Kidney epithelial cell (primary cell): ENCODE measurements at places on chromosomes 13 and 19. TPM values are rescaled to one million over a fixed set of nuclear protein-coding genes. Genes with fewer than 3 reads are reported as not detected.

DNA sequence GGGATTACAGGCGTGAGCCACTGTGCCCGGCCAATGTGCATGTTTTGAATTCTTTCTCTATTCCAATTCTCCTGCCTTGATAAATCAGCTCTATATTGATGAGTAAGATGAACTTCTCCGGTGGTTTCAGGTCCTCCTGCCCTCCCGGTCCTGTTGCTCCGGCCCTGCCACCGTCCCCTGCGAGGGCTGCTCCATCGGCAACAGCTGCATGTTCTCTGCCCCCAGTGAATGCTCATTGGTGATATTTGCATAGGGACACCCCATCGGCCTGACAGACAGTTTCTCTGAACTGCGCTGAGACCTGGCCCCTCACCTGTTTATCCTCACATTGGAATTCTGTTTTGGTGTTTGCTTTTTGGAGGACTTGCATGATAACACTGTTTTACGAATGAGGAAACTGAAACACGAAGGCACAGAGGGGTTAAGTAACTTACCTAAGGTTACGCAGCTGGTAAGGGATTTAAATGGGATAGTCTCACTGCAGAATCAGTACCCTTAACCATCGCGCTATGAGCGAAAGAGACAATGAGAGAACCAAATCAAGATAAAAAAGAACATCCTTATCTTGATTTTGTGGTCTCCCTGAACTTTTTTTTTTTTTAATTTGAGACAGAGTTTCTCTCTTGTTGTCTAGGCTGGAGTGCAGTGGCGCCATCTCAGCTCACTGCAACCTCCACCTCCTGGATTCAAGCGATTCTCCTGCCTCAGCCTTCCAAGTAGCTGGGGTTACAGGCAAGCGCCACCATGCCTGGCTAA, 32.2 kb downstream of the ZNF557 start:
- DNase-seq = no peak

- no peak for DNase-seq
These were observed 20.5 kb downstream of the DZIP1 start for GRCh38 chr13:95624020-95624419.

GRCh38 chr19:47633996-47634395, 25.1 kb downstream of the BICRA start:
- DNase-seq = no peak

DNA sequence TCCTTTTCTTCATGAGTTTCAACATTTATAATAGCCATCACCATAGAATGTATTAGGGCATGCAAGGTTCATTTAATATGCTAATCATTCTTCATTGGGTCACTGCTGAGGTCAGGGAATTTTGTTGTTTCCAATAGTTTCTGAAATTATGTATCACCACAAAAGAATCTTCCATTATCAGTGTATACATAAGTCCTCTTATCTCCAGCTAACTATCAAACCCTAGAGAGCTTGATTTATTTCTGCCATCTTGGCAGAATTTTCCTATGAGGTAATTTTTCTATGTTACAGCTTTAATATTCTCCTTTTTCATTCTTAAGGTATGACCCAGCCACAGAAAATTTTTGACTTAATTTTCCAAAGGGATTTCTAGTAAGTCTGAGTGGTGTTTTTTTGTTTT, 415.0 kb upstream of the SLITRK1 start:
- DNase-seq = no peak

DNA sequence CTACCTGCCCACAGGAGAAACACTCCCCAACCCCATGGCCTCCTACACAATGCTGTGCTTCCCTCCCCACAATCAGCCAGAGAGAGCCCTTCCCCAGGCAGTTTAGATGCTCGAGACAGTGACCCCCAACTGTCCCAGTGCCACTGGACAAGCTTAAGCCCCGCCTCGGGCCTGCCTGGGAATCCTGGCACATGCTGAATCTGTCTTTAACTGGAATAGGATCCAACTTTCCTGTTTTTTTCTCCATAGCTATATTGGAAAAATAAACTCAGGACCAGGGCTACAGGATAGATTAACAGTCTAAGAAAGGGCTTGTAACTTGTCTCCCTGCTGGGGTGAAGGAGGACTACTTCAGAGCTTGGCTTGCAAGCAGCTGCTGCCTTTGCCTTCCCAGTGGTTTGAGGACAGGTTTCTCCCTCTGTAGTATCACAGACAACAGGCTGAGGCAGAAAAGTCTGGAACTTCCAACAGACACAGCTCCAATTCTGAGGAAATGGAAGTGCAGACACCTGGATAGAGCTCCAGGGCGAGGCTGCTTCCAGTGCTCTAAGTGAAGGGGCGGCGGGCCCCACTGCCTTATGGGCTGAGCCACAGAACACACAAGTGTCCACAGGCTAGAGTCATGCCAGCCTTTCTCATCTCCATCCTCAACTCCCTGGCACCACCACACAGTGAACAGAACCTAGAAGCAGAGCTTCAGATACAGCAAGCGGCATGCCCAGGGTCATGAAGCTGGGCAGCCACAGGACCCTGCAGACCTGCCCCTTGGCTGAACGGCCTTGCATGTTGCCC, 228.3 kb downstream of the TUBA3C start:
- no peak for DNase-seq

- DNase-seq = peak; percentile 59
These were observed 49.3 kb upstream of the GPR183 start for GRCh38 chr13:99356262-99357091.

DNA sequence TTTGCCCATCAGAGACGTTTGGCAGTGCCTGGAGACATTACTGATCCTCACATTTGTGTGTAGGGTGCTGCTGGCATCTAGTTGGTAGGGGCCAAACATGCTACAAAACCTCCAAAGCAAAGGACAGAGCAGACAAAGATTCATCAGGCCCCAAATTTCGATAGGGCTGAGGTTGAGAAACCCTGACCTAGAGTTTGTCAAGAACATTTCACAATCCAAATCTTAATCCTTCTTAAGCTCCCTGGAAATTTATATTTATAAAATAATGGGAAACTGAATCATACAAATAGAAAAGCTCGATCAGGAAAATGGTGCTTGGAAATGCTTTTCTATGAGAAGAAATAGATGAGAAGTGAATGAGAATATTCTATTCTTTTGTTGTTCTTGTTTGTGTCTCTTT, 273.6 kb downstream of the DCT start:
- DNase-seq = no peak

DNA sequence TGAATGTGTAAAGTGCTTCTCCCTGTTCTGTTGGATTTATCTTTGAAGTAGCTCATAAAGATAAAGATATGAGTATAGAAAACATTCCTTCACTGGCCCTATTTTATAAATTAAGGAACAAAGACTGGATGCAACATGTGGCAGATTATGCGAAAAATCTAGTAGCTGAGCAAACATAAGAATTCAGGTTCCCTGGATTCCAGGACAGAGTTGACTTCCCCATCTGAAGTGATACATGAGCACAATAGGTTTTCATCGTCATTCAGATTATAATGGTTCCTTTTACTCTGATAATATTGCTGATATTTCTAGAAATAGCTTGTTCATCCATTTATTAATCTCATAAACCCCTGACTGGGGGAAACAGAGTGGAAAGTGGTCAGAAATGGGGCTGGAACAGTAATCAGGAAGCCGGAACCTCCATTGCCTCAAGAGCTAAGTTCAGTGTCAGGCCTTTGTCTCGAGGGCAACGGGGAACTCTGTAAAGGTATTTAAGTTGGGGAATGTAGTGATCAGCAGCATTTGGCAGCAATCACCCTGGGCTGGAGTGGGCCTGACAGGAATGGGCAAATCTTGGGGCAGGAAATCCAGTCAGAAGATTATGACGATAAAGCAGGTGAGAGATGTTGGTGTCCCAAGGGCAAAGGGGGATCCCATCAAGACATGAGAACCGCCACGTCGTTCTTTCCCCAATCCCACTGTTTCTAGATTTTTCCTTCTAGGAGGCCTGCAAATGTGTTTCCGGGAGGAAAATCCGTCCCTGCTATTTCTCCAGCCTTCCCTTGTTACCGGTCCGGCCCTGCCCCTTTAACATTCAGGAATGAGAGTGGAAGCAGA, 232.5 kb upstream of the SERP2 start:
- no peak for DNase-seq

- DNase-seq = no peak
These were observed 13.4 kb upstream of the BCAM start for GRCh38 chr19:44795398-44795987.

GRCh38 chr13:110329258-110329657, 22.2 kb downstream of the COL4A2 start:
- DNase-seq = no peak

GRCh38 chr13:112065867-112066623, 904 bp upstream of the SOX1 start:
- no peak for DNase-seq

DNA sequence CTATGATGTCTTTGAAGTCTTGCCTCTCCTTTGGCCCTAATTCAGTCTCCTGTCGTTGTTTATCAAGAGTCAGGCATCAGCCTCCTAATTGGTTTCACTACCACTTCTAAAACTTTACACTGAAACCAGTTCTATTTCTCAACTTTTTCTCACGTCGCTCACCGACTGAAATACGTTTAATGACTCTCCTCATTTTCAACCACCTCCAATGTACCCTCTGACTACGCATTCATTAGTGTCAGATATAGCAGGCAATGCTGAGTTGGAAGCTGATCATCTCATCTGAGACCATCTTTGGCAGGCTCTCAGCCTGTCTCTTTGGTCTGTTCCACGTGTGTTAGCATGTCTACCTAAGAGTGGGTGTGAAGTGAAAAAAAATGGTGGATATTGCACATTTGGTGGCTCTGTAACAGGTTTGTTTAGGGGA, 128.1 kb downstream of the KL start:
- no peak for DNase-seq

GRCh38 chr13:47288546-47288945, 391.7 kb upstream of the HTR2A start:
- DNase-seq = no peak

DNA sequence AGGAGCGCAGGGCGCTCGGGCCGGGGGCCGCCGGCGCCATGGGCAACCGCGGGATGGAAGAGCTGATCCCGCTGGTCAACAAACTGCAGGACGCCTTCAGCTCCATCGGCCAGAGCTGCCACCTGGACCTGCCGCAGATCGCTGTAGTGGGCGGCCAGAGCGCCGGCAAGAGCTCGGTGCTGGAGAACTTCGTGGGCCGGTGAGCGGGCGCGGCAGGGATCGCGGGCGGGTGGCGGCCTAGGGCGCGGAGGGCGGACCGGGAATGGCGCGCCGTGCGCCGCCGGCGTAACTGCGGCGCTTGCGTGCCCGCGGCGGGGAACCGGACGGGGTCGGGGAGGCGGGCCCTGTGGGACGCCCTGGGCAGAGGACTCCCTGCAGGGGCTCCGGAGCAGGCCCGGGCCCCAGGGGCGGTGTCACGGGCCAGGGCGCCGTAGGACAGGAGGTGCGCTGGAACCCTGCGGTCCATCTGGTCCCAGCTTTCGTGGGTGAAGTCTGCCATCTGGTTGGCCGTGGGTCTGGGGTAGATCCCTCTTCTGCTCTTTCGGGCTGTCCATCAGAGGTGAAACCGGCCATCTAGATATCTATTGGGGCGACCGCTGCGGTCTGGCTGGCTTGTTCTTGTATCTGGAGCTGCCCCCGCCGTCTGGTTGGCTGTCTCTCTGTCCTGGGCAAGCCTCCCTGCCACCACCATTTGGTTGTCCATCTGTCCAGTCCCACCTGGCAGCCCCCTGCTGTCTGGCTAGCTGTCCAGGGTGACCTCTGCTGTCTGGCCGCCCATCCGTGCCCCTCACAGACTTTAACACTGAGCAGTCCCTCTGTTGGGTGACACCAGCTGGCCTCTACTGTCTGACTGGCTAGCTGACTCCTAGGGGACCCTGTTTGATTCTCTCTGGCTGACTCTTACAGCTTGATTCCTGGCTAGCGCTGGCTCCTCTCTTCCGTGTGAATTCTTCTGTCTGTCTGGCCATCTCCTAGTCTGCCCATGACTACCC, 622 bp downstream of the DNM2 start:
- no peak for DNase-seq

NOVA2 gene
- under 0.01 TPM in 1 of 2 replicates, not detected in the other for total RNA-seq

CCNA1 gene
- 0.17 and 0.75 TPM in 2 replicates for total RNA-seq

FREM2 gene
- total RNA-seq = 0.75 and 1.0 TPM in 2 replicates

NAPSA gene
- total RNA-seq = 1.7 and 1.8 TPM in 2 replicates
